A549 treated with dexamethasone at 1 μM for 4 hours (cell line): ENCODE measurements at places on chromosomes 4 and X. TPM values are rescaled to one million over a fixed set of nuclear protein-coding genes. Genes with fewer than 3 reads are reported as not detected.

Gene PDCL2
- not detected in 5 replicates for total RNA-seq

Gene ANOS1
- 0.02 to 0.07 TPM (median 0.06 TPM) in 5 replicates for total RNA-seq

Gene GC
- total RNA-seq, result not detected in 5 replicates

Gene HOPX
- 0.09 to 0.11 TPM in 2 of 5 replicates, not detected in the others for total RNA-seq

Gene CSAG3
- total RNA-seq, result not detected in 5 replicates

Gene KLHL34
- total RNA-seq, result not detected in 5 replicates
